Activated CD8-positive, alpha-beta memory T cell treated with anti-CD3 and anti-CD28 coated beads for 1 hour (primary cell): ENCODE measurements at places on chromosomes 11 and 22.

DNA sequence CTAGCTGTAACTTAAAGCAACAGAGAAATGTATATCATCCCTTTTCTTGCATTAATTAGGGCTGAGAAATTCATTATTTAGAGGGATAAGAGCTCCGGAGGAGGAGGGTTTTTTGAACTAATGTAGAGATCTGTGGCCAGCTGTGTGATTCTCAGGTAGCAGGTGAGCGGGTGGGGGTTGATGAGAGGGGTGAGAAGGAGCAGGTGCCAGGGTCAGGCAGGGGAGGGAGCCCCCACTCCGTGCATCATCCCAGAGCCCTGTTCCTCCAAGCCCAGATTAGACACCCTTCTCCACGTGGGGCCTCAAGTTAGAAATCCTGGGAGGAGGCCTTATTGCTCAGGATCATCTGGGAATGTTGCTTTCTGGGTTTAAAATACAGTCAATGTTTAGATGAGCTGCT, 24.9 kb downstream of the ZBTB16 start:
- no peak for DNase-seq

- no peak for DNase-seq
Observed at GRCh38 chr22:44650806-44651205, 51.2 kb upstream of the PRR5 start.

DNA sequence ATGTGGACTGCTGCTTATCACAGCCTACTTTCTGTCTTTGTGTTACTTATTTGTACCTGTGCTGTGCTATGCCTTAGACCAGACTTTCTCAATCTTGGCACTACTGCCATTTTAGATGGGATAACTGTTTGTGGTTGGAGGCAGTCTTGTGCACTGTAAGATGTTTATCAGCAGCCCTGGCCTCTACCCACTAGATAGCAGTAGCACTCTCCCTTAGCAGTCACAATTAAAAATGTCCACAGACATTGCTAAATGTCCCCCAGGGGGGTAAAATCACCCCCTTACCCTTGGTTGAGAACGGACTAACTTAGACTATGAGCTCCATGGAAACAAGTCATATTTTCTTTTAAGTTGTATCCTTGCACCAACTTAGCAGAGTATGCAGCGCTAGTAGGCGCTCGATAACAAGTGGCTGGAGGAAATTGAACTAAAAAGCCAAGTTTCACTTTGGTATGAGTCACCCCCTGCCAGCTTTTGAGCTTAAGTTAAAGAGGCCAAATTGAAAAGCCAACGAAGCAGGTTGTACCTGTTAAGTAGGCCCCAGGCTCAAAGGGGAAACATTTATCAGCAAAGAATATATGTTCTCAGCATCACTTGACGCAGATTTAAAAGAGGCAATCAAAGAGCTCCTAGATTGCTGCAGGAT, 304.8 kb upstream of the SORL1-AS1 start:
- DNase-seq = no peak

GRCh38 chr11:109264128-109264527, 157.9 kb upstream of the C11orf87 start:
- no peak for DNase-seq

GRCh38 chr22:19991645-19992451, 24.8 kb downstream of the ARVCF start:
- DNase-seq = no peak

GRCh38 chr11:72010529-72011233, 12.0 kb downstream of the IL18BP start:
- no peak for DNase-seq
